ENCODE measurements at places on chromosomes 12 and 14.

DNA sequence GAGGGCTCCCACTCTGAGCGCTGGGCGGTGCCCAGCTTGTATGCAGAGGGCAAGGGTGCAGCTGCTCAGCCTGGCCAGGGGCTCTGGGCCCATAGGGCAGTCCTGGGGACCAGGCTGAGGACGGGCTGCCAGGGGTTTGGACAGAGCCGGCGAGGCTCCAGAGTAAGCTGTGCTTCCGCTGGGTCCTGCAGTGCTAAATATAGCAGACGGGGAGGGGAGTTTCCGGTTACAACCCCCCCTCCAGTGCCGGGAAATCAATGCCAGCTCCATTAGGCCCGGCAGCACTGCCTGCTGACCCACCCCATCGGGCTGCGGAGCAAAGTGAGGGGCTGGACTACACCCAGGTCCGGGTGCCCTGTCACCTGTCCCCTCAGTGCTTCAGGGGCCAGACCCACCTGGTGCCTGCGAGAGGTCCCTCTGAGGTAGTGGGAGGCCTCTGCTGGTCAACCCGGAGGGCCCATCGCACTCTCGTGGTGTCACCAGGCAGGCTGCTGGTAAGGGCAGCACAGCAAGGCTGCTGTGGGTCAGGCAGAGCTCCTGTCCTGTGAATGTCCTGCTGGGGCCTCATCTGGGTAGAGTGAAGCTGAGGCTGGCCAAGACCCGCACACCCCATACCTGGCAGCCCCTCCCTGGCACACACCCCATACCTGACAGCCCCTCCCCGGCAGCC lies 2.6 kb upstream of the JAG2 start:
- no peak for DNase-seq

GRCh38 chr12:103085541-103085940 lies 128.1 kb downstream of the ASCL1 start:
- no peak for DNase-seq

- no peak for DNase-seq
These were observed 14.0 kb downstream of the SMCO2 start for GRCh38 chr12:27460471-27460978.

GRCh38 chr14:91352053-91352452 lies 65.6 kb downstream of the CCDC88C start:
- no peak for DNase-seq

DNA sequence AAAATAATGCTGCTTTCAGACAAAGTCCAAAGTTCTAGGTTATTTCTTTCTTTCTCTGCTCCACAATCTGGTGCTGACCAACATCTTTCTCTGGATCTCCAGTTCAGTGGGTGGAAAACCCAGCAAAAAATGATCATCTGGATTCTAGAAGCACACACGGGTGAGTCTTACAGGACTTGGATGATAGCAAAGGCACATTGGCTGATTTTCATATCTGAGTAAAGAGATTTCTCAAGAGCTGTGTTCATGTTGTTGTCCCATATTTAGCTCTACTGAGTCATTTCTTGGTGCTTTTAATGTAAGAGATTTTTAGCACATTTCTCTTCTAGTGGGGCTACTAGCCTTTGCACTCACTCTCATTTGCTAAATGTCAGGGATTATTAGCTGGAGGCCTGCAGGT lies 336.7 kb downstream of the GALC start:
- no peak for DNase-seq

DNA sequence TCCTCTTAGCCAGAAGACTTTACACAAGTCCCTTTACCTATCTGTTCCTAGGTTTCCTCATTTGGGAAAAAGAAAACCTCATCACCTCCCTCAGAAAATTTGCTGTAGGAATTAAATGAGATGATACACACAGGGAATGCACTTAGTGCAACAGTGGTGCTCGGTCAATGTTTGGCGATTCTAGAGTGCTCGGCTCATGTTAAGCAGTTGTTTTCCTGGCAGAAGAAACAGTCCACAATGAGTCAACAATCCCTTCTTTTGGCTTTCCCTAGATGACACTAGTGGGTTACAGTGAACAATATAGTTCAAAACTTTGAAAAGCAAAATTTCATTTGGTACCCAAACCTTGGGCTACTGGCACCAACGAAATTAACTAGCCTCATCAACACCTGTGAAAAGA lies 3.9 kb upstream of the TMEM233 start:
- DNase-seq = no peak
